ENCODE measurements at places on chromosomes 1 and 21.

DNA sequence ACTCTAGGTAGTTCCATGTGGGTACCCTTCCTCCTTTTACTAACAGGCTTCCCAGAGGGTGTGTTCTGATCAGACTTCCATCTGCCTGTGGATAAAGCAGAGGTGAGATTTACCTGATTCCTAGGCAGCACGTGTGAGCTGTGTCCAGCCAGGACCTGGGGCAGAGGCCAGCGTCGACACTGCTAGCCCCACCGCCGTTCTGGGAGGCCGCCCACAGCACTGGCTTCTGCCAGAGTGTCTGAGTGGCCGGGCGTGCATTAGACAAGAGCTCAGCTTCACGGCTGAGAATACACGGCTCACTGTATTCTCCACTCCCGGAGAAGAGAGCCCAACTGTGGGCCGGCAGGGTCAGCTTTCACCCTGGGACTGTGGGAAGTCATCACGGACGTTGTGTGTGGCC, 82.5 kb downstream of the PRDM16 start:
- DNase-seq = no peak

GRCh38 chr1:222310836-222311235, 237.1 kb downstream of the HHIPL2 start:
- DNase-seq = no peak

- DNase-seq = no peak
These were observed 24.3 kb upstream of the ENO1 start for GRCh38 chr1:8902765-8903164.

DNA sequence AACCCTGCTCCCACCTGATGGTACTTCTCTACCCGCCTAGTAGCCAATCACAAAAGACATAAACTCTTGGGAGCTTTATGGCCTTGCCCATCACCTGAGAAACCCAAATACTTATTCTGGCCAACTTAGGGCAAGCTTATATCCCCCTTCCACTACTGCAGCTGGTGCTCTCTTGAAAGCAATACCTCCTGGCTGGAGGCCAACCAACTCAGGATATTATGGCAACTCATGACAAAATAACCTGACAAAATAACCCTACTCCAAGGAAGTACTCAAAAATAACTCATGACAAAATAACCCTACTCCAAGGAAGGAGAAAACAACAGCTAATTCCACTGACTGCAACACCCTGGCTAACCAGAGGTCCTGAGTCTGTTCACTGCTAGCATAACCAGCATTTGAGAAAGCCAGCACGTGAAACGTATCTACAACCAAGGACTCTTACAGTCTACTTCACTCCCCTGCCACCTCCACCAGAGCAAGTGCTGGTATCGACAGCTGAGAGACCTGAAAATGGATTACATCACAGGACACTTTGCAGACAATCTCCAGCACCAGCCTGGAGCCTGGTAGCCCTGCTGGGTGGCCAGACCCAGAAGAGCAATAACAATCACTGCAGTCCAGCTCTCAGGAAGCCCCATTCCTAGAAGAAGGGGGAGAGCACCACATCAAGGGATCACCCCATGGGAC, 179.9 kb downstream of the COL24A1 start:
- no peak for DNase-seq

DNA sequence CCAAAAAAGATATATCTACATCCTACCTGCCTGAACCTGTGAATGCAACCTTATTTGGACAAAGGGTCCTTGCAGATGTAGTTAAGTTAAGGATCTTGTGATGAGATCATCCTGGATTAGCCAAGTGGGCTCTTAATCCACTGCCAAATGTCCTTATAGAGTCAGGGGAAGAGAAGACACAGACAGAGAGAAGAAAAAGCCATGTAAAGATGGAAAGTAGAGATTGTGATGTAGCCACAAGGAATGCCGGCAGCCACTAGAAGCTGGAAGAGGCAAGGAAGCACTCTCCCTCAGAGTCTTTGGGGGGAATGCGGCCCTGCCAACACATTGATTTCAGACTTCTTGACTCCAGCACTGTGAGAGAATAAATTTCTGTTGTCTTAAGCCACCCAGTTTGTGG, 16.2 kb downstream of the HSD11B1 start:
- DNase-seq = no peak

GRCh38 chr21:42063571-42064521, 7.3 kb upstream of the UMODL1 start:
- DNase-seq = peak; percentile 23

DNA sequence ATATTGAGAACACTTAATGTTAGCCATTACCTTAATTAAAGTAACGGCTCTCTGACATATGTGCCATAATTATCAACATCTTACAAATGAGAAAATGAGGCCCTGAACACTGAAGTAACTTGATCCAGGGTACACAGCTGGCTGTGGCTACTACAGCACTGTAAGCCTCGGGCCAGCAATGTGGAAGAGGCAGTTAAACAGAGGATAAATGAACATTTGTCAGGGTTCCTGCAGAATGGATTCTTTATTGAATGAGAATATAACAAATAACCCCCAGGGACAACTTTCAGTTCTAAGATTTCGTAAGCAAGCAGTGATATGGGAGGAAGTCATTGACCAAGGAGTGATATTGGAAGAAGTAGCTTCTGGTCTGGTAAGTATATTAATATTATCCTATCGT, 70.5 kb upstream of the SCYL3 start:
- no peak for DNase-seq

GRCh38 chr1:13505020-13505419, 8.8 kb downstream of the LRRC38 start:
- no peak for DNase-seq

GRCh38 chr1:56202186-56202585, 377.2 kb downstream of the PLPP3 start:
- no peak for DNase-seq

- DNase-seq = no peak
These were observed 20.8 kb upstream of the IL10 start for GRCh38 chr1:206792939-206793607.

DNA sequence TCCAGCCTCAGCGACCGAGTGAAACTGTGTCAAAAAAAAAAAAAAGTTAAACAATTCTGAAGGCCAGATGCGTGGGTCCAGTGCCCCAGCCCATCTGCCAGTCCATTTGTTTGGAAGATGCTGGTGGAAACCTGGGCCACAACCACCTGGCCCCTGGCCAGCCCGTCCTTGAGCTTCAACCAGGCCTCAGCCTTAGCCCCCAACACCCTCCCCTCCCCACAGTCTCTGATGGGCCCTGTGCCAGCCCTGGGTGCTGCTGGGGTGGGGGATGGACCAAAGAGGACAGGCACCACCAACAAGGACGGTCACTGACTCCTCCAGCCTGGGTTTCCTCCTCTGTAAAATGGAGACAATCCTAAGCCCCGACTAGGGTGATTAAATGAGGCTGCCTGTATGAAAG, 19.6 kb upstream of the PLEKHG5 start:
- DNase-seq = no peak

GRCh38 chr1:233294913-233295236, 650 bp downstream of the PCNX2 start:
- DNase-seq = peak; percentile 18

GRCh38 chr1:156152628-156153027, 757 bp upstream of the SEMA4A start:
- DNase-seq = no peak

DNA sequence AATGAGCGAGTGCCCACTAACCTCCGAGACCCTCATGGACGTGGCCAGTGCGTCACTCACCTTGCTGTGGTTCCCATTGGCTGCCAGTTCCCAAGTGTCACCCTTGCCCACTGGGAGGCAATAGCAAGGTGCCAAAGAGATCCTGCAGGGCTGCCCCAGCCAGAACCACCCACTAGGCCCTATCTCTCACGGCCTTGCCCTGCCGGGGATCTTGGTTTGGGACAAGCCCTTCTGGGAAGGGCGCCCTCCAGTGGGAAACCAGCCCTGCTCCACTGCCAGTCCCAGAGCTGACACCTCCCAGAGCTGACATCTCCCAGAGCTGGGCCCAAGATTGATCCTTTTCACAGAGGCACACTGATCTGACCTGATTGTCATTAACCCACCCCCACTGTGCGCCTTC, 2.1 kb upstream of the SELENON start:
- DNase-seq = no peak

DNA sequence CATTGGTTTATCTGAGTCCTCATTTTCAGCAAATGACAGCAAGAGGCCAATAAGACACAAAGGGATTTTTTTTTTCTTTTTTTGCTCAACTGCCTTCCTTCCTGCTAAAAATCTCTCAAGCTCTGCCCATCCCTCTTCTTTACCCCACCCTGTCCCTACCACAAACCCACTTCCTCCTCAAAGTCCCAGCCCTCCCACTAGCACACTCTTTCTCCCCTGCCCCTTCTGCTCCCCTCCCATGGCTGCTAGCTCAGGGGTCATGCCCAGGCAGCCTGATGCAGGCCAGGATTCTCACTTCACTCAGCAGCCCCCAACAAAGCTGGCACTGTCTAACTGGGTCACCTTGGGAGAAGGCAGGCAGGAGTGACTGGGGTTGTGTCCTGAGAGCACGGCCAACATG, 28.8 kb upstream of the PPP2R5A start:
- DNase-seq = no peak

DNA sequence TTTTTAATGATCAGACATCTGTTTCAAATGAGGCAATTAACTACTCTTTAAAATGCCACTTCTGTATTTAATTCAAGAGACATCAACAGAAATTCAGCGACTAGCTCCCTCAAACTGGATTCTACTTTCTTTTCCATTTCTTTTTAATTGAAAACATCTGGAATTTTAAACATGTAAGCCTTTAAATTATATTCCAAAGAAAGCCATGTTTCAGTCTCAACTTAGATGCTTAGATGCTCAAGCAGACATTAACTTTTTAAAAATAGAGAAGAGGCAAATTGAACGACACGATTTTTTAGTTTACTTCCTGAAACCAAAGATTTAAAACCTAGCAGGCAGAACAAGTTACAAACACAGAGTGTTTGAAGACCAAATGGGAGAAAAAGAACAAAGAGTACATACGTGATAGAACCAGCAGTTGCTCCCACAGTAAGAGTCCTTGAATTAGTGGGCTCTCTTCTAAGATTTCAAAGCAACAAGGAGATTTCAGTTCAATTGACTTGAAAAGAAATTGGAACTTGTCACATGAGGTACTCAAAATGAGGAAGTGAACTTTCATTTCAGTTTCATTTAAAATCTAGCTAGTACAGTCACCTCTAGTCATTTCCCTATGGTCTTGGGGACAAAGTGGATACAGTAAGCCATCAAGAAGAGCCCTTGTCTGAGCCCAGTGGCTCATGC, at the start of gene CTSS:
Gene CTSS, minus strand, starts transcription at position 483 of the 681 bp plus-strand sequence. CDS start 1,015 bp downstream, outside the sequence.
- no peak for DNase-seq

DNA sequence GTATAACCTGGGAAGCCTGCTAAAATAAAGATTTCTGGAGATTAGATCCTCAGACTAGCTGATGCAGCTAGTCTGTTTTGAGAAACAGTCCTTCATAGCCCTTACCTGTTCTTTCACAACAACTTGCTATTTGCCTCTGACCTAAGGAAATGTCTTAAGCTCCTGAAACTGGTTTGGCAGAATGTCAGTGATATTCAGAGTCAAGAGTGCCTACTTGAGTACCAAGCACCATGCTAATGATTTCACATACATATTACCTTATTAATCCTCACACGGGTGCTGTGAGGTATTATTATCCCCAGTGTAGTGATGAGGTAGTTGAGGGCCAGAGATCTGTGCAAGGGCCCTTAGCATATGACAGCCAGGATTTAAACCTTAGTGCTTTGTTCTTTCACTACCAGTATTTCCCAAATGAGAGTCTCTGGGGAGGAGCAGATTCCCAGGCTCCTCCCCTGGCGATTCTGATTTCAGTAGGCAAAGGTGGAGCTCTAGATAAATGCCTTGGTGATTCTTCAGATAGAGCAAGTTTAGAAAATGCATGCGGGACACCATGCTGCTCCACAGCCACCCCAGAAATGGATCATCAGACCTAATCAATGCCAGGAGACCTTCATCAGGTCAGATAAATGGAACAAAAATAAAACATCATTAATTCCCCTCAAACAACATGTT, 47.4 kb upstream of the WNT2B start:
- no peak for DNase-seq

- no peak for DNase-seq
These were observed 54.1 kb downstream of the MRPL37 start for GRCh38 chr1:54254055-54254454.

- no peak for DNase-seq
These were observed 87.0 kb downstream of the GPR52 start for GRCh38 chr1:174534789-174535188.

GRCh38 chr1:53669621-53670191, 69.3 kb downstream of the GLIS1 start:
- no peak for DNase-seq

DNA sequence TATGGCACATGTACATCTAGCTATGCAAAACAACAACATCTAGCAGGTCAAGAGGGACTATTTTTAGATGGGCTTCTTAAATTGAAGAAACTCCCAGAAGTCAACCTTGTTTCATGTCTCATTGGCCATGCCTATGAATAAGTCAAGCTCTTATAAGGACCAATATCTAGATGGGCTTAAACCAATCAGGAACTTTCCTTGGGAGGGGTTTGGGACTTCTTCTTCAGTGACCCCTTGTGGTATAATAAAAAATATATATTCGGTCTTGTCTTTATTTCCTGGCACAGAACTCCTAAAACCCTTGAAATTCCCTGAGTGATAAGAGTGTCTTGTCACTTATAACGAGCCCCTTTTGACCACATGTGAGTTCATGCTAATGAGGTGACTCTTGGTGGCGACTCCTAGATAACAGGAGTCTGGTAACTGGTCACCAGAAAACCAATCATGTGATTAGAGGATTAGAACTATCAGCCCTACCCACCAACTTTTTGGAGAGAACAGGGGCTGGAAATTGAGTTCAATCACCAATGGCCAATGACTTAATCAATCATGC, 218.3 kb downstream of the HHIPL2 start:
- no peak for DNase-seq

DNA sequence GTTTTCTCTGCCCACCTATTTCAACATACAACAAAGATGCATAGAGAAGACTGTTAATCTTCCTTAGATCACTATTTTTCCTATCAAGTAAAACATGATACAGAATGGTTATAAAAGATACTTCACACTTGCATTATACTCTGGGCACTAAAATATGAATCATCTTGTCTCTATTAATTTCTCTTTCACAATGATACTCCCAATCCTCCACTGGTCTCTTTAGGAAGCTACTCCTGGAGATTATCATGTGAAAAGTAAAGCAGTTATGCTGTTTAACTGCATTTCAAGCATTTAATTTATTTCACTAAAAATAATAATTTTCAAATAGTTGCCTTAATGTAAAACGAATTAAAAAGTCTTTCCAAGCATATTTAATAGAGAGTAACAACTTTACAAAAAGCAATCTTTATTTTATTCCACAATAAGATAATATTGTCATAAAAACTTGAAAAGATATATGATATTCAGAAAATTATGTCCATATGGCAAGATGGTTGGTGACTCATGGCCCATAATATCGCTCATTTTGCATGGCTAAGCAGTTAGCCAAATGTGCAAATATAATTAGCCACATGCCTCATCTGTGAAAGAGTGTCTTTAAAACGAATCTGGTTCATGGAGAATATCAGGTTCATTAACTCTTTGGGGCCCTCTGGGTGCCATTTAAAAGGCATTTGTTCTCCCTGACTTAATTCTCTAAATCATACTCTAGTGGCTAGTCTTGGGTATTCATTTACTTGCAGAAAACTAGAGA, 1569.0 kb upstream of the B3GALT2 start:
- no peak for DNase-seq

GRCh38 chr1:226988334-226988666, 48.2 kb downstream of the COQ8A start:
- no peak for DNase-seq
